H1 (cell line): ENCODE measurements at places on chromosomes 2 and 18.

- no peaks in the 10 kb centered on the region for H3K4me1 ChIP-seq
- H3K36me3 ChIP-seq: no peaks in the 10 kb centered on the region
- DNase-seq: no peak
These were observed 258.0 kb upstream of the SIX2 start for GRCh38 chr2:45267062-45267792.

- no peaks in the 10 kb centered on the region for H3K4me1 ChIP-seq
- no peaks in the 10 kb centered on the region for H3K36me3 ChIP-seq
- no peaks in the 10 kb centered on the region for H3K27me3 ChIP-seq
- no peak overlapping the region for H3K4me3 ChIP-seq
- DNase-seq: no peak
These were observed 14.6 kb downstream of the CIB4 start for GRCh38 chr2:26626606-26627005.

- H3K27ac ChIP-seq: no peak overlapping the region
- no peaks in the 10 kb centered on the region for H3K4me1 ChIP-seq
- H3K4me3 ChIP-seq: no peak overlapping the region
- DNase-seq: no peak
These were observed 62.7 kb upstream of the DOCK10 start for GRCh38 chr2:225104971-225105370.

GRCh38 chr2:449246-450067, 161.6 kb upstream of the ALKAL2 start:
- no peaks in the 10 kb centered on the region for H3K36me3 ChIP-seq
- DNase-seq: no peak
- H3K4me1 ChIP-seq: peaks cover 3% of the 10 kb centered on the region; the same call in 1 of the 2 replicates
- H3K27me3 ChIP-seq: no peaks in the 10 kb centered on the region
- no peak overlapping the region for H3K4me3 ChIP-seq
- no peak overlapping the region for H3K27ac ChIP-seq

GRCh38 chr18:35231052-35231451, 9.8 kb upstream of the ZNF397 start:
- DNase-seq: peak; percentile 85
- H3K36me3 ChIP-seq: no peaks in the 10 kb centered on the region
- no peak overlapping the region for H3K4me3 ChIP-seq
- H3K4me1 ChIP-seq: no peaks in the 10 kb centered on the region
- H3K27ac ChIP-seq: no peak overlapping the region
- no peaks in the 10 kb centered on the region for H3K27me3 ChIP-seq

DNA sequence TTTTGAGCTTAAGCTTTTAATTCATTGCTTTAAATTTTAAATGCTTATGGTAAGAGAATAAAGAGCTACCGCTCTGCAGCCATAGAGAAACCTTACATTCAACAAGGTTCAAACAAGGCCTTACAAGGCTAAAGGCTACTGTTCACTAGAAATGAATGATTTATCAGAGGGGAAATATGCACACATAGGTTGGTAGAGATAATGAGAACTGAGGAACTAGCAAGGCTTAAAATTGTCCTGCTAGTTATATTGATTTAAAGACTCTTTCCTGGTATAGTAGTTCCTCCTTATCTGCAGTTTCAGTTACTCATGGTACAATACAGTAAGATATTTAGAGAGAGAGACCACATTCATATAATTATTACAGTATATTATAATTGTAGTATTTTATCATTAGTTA, 193.4 kb downstream of the WDR7 start:
- H3K27me3 ChIP-seq: no peaks in the 10 kb centered on the region
- H3K4me3 ChIP-seq: no peak overlapping the region
- no peak for DNase-seq

- DNase-seq: no peak
- no peak overlapping the region for H3K4me3 ChIP-seq
- H3K36me3 ChIP-seq: no peaks in the 10 kb centered on the region
- H3K4me1 ChIP-seq: no peaks in the 10 kb centered on the region
- H3K27me3 ChIP-seq: no peaks in the 10 kb centered on the region
These were observed 239.3 kb downstream of the ZNF385B start for GRCh38 chr2:179622112-179622511.

DNA sequence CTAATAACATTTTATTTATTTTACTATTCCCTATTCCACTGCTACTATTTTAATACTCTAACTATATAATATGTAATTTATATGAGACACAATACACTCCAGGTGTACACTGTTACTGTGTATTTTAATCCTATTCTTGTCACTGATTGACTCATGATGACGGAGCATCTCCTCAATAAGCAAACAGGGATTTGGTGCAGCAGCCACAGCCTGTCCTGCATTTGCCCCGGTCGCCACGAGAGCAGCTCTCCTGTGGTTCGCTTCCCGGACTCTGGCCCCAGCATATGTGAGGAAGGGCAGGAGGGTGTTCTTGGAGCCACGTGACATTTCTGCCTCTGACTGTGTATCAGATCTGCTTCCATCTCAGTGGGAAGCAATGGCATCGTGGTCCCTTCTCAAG, 74.1 kb upstream of the PXDN start:
- no peak overlapping the region for H3K4me3 ChIP-seq
- H3K27me3 ChIP-seq: no peaks in the 10 kb centered on the region
- no peak for DNase-seq
- no peaks in the 10 kb centered on the region for H3K4me1 ChIP-seq
- H3K27ac ChIP-seq: no peak overlapping the region
